Left ventricle myocardium superior (tissue), 1 donor: ENCODE measurements at places on chromosomes 1 and 21. TPM values are rescaled to one million over a fixed set of nuclear protein-coding genes. Genes with fewer than 3 reads are reported as not detected.

DNA sequence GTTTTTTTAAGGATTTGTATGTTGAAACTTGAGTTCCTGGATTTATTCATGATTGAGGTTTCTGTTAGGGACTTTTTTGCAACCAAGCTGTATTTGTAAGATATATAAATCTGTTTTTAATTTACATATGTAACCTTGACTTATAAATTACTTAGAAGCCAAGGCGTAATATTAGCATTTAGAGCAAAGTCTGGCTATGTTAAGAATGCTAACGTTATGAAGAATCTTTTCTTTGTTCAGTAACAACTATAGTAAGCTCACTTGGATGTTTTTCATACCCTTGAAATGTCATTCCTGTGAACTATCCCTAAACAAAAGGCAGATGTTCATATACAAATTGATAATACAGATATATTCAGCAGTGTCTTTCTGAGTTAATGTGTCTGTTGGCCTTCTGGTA lies 155.3 kb downstream of the MAGI3 start:
- DNase-seq: no peak

- DNase-seq: no peak
These were observed 54.3 kb downstream of the WNT9A start for GRCh38 chr1:227893300-227893948.

DNA sequence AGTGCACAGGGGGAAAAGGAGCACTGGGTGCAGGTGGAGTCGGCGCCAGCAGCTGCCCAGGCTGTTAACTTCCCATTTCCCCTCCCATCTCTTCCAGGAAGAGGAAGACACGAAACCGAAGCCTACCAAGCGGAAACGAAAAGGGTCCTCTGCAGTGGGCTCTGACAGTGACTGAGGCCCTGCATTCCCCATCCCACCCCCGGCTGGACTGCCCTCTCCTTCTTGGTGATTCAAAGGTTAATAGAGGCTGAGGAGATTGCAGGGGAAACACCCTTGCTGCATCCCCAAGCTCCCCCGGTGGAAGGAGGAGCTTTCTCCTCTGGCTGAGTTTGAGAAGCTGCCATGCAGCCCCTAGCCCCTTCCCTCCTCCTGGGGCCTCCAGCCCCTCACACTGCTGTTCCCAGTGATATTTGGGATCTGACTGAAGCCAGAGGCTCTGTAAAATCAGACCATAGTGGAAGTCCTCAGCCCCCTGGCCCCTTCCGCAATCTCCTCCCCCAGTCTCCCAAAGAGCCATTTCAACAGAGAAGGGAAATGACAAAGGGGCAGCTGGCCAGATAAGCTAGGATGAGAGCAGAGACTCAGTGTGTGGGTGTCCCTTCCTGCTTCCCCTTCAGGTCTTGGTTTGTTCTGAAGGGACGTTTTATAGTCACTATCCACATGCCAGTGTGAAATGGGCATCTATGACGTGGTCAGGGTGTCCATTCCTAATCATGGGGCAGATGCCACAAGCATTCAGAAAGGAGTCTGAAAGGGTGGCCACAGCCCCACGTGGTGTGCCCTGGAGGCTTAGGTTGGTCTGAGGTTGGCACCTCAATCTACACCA lies 1.9 kb upstream of the SLC27A3 start:
- no peak for DNase-seq

SPATA45 gene
- not detected for total RNA-seq

CCDC24 gene
- total RNA-seq: 1.0 TPM

DNA sequence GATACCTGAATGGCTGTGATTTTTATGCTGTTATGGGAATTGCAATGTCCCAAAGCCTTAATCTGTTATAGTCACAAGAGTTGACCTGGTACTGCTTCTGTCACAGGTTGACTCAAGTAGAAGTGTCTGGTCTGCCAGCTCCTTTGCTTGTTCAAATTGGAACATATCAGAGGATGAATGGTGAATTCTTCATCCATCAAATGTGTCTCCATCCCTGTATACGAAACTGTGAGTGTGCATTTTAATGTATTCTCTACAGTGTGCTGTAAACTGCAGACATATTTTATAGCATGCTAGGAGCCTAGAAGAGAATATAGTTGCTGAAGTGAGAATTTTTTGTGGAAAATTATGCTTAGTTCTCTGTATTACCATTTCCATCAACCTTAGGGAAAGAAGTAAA lies 608.4 kb downstream of the AMY1C start:
- no peak for DNase-seq

GRCh38 chr1:47225430-47226100 lies 6.5 kb downstream of the TAL1 start:
- peak; percentile 37 for DNase-seq

- no peak for DNase-seq
These were observed 9.0 kb upstream of the SLC2A7 start for GRCh38 chr1:9035226-9035625.

DNA sequence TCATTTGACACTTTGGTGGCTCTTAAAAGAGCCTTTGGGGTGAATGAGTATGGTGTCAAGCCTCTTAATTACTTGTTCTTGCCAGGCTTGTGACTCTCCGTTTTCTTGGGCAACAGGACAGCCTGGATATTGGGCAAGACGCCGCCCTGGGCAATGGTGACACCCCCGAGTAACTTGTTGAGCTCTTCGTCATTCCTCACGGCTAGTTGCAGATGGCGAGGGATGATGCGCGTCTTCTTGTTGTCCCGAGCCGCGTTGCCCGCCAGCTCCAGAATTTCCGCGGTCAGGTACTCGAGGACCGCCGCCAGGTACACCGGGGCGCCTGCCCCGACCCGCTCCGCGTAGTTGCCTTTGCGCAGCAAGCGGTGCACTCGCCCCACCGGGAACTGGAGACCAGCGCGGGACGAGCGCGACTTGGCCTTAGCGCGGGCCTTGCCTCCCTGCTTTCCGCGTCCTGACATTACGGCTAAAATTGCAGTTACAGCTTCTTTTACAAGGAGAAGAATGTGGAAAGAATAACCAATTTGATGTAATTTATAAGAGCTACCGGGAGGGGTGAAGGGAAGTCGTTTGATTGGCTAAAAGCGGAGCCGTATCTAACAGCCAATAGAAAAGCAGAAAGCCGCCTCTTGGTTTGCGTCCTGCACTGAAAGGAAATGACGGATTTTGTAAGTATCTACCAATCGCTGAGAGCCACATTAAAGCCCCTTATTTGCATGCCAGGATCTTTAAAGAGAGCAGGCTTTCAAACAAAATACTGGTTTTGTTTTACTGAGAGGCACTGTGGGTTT lies 11.7 kb upstream of the BOLA1 start:
- peak; percentile 76 for DNase-seq

CYP2J2 gene
- 69.2 TPM for total RNA-seq

FCER1A gene
- total RNA-seq: 2.0 TPM

TNNT2 gene
- total RNA-seq: 10,350 TPM

- DNase-seq: peak; percentile 54
These were observed 21.1 kb upstream of the UBXN10 start for GRCh38 chr1:20164694-20165202.

KRTAP23-1 gene
- not detected for total RNA-seq

- peak; percentile 41 for DNase-seq
These were observed 1.3 kb downstream of the TBX15 start for GRCh38 chr1:118986555-118987467.

DNA sequence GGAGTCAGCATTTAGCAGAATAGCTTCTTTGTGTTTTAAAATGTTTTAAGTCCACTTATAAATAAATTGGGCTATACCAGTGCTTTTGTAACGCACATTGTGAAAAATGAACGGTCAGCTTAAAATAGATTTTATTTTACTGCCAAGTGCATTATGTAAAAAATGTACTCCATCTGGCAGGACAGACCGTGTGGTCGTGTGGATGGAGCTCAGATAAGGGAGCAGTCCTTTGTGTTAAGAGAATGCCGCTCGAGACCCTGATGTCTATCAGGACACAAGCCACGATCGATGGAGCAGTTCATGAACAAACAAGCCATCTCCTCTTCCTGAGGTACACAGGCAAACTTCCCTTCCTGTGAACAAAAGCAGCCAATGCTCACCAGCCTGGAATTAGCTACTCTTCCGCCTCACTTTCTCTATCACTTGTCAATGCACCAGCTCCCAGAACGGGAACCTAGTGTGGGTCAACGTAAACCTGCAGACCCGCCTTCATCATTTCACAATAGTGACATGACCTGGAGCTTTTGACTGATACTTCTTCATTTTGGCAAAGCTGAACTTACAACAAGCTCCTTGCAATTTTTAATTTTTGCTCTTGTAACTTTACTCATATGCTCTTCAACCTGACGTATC lies 243.5 kb downstream of the TGFB2 start:
- no peak for DNase-seq
